ENCODE measurements at places on chromosomes 7 and 10. TPM values are rescaled to one million over a fixed set of nuclear protein-coding genes. Genes with fewer than 3 reads are reported as not detected.

The DGKB gene
- not detected for total RNA-seq

DNA sequence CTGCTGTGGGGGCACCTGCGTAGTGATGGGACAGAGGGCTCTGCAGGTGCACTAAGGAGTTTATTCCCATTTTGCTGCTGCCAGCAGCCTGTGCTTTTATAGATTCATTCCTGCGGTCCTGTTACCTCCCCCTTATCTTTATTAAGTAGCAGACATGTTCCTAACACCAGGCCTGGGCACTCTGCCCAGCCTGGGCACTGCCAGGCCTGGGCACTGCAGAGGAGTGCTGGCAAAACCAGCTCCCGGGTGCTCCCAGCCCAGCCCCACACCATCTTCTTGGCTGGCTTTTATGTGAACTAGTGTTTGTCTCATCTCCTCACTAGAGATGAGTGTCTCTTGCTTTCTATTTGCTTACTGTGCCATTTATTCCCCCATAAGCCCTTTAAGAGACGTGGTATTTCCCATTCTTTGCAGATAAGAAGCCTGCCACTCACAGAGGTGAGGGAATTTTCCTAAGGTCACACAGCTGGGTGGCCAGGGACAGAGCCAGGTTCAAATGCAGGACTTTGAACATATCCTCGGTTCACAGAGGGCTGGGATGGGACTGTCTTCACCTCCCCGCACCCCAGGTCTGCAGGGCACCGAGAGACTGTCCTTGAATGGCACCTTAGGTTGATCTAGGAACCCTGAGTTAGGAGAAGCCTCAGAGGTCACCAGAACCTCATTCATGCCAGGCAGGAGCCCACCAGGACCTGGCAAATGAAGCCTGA, 14.6 kb upstream of the DRGX start:
- no peak overlapping the region for H3K27ac ChIP-seq
- peaks cover 12% of the 10 kb centered on the region for H3K27me3 ChIP-seq
- H3K36me3 ChIP-seq, result no peaks in the 10 kb centered on the region
- no peak overlapping the region for H3K4me3 ChIP-seq

- no peak for DNase-seq
- no peak overlapping the region for H3K27ac ChIP-seq
- H3K27me3 ChIP-seq, result no peaks in the 10 kb centered on the region
- H3K4me1 ChIP-seq, result no peaks in the 10 kb centered on the region
- no peak overlapping the region for H3K4me3 ChIP-seq
- H3K36me3 ChIP-seq, result no peaks in the 10 kb centered on the region
Observed at GRCh38 chr7:69245646-69246045, 352.6 kb upstream of the AUTS2 start.

DNA sequence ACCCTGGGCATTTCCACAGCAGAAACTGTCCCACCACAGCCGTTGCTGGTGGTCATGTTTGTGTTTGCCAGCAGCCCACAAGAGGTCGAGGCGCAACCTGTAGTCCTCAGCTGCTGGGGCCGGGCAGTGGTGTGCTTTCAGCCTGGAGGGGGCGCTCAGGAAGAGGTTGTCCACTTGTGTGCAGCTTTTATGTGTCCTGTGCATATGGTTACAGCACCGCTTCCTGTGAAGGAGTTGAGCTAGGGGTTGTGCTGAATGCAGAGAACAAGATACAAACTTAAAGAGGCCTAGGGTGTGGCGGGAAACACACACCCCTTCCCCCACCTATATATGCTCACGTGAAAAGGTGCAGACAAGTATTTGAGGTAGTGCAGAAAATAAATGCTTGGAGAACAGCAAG, 29.5 kb upstream of the PFKFB3 start:
- H3K27ac ChIP-seq, result no peak overlapping the region
- no peaks in the 10 kb centered on the region for H3K27me3 ChIP-seq
- no peak for DNase-seq
- H3K36me3 ChIP-seq, result peaks cover 14% of the 10 kb centered on the region

- H3K4me3 ChIP-seq, result no peak overlapping the region
- peaks cover 7% of the 10 kb centered on the region for H3K4me1 ChIP-seq
- no peak overlapping the region for H3K27ac ChIP-seq
- no peaks in the 10 kb centered on the region for H3K27me3 ChIP-seq
Observed at GRCh38 chr7:143411976-143412708, 3.5 kb upstream of the EPHA1 start.

- DNase-seq, result no peak
- H3K27me3 ChIP-seq, result no peaks in the 10 kb centered on the region
- H3K4me3 ChIP-seq, result no peak overlapping the region
- H3K4me1 ChIP-seq, result no peaks in the 10 kb centered on the region
- no peaks in the 10 kb centered on the region for H3K36me3 ChIP-seq
Observed at GRCh38 chr7:106071999-106072714, 40.0 kb downstream of the SYPL1 start.

GRCh38 chr7:33054261-33054964, 8.2 kb downstream of the NT5C3A start:
- peaks cover 5% of the 10 kb centered on the region for H3K36me3 ChIP-seq
- H3K4me3 ChIP-seq, result no peak overlapping the region
- peak overlapping the region; percentile 9 for H3K27ac ChIP-seq

- H3K4me3 ChIP-seq, result no peak overlapping the region
- H3K27ac ChIP-seq, result no peak overlapping the region
- no peaks in the 10 kb centered on the region for H3K36me3 ChIP-seq
- no peak for DNase-seq
- H3K27me3 ChIP-seq, result no peaks in the 10 kb centered on the region
Observed at GRCh38 chr10:50541317-50541716, 82.4 kb downstream of the SGMS1 start.

- peaks cover 19% of the 10 kb centered on the region for H3K4me1 ChIP-seq
- no peaks in the 10 kb centered on the region for H3K36me3 ChIP-seq
- no peak overlapping the region for H3K27ac ChIP-seq
Observed at GRCh38 chr10:112562809-112563663, 116.0 kb downstream of the VTI1A start.

GRCh38 chr10:33617381-33618080, 283.1 kb upstream of the NRP1 start:
- H3K27ac ChIP-seq, result no peak overlapping the region
- peaks cover under 1% of the 10 kb centered on the region for H3K4me1 ChIP-seq
- no peak overlapping the region for H3K4me3 ChIP-seq
- no peaks in the 10 kb centered on the region for H3K27me3 ChIP-seq
- no peak for DNase-seq

The SEC31B gene
- total RNA-seq, result 2.2 TPM

The SLC26A5 gene
- not detected for total RNA-seq

The SUN1 gene
- total RNA-seq, result 115 TPM

- no peaks in the 10 kb centered on the region for H3K36me3 ChIP-seq
- no peaks in the 10 kb centered on the region for H3K27me3 ChIP-seq
Observed at GRCh38 chr10:3668966-3669330, 116.1 kb downstream of the KLF6 start.

DNA sequence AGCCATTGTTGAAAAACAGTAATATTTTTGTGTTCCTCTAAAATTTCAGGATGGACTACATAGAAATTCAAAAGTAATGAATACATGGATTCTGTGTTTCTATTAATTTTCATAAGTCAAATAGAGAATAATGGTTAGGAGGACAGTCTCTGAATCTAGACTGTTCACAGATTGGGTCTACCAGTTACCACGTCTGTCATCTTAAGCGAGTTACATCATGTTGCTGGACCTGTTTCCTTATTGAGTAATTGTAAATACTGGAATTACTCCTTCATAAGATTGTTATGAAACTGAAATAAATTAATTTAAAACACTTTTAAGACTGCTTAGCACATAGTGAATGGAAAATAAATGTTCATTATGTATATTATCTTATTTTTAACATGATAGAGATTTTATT, 172.3 kb downstream of the KCND2 start:
- no peaks in the 10 kb centered on the region for H3K27me3 ChIP-seq
- no peak overlapping the region for H3K4me3 ChIP-seq
- no peaks in the 10 kb centered on the region for H3K4me1 ChIP-seq
- no peak for DNase-seq
- no peaks in the 10 kb centered on the region for H3K36me3 ChIP-seq

The DYNC1I1 gene
- total RNA-seq, result 3.9 TPM

- no peak for DNase-seq
- H3K4me1 ChIP-seq, result peaks cover 60% of the 10 kb centered on the region
- peaks cover 93% of the 10 kb centered on the region for H3K36me3 ChIP-seq
- no peak overlapping the region for H3K4me3 ChIP-seq
- H3K27ac ChIP-seq, result 0 out of 2 replicates have a peak overlapping the region, but pooled peaks have one; percentile 63
Observed at GRCh38 chr7:23335621-23336020, 36.5 kb downstream of the MALSU1 start.
